PC-9 (cell line): ENCODE measurements at places on chromosomes 1 and 21.
A peak's percentile ranks its signal among the peaks of the same experiment; 100 is the strongest.

GRCh38 chr1:236809148-236809547 lies 14.1 kb downstream of the MTR start:
- no peak for DNase-seq

DNA sequence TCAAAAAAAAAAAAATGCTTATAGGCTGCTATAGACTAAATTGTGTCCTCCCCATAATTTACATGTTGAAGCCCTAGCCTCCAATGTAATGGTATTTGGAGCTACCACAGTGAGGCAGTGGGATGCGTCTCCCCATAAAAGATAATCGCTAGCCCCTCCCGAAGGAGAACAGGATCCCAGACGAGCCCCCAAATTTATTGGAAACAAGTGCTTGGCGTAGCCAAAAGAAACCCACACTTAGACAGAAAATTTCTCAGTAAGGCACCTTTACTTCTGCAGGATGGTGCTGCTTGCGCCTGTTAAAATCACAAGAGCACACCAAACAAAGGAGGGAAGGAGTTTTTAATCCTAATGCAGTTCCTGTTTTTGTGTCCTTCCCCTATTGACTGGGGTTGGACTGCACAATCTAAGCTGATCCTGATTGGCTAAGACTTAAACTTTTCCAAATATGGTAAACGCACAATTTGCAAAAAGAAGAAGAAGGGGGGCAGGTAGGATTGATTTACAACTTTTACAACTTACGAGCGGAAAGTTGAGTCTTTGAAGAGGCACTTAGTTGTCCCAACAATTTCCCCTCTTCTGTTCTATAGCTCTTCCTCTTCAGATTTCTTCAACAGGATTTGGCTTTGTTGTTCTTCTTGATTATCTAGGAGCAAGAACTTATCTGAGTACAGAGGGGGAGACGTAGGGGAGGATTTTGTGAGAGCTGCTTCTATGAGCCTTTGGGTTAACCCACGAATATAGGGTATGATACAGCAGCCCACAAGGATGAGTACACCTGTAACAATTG lies 3.0 kb upstream of the IPP start:
- DNase-seq = no peak

- no peak for DNase-seq
These were observed 56.1 kb downstream of the ATP2B4 start for GRCh38 chr1:203682473-203683383.

DNA sequence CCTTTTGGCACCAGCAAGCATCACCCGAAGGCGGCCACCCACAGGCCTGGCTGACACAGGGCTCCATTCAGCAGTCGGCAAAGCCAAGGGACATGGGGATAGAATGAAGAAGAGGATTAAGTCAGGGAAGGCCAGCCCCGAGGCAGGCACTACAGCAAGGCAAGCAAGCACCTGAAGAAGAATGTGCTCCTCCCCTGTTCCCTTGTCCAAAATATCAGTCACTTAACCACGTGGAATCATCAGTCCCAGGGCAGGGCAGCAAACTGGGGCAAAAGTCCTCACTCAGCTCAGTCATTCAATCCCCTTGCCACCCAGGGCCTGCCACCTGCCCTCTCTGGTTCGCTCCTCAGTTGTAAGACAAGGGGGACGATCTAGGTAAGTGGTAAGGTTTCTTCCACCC lies 9.3 kb downstream of the KANK4 start:
- DNase-seq = no peak

DNA sequence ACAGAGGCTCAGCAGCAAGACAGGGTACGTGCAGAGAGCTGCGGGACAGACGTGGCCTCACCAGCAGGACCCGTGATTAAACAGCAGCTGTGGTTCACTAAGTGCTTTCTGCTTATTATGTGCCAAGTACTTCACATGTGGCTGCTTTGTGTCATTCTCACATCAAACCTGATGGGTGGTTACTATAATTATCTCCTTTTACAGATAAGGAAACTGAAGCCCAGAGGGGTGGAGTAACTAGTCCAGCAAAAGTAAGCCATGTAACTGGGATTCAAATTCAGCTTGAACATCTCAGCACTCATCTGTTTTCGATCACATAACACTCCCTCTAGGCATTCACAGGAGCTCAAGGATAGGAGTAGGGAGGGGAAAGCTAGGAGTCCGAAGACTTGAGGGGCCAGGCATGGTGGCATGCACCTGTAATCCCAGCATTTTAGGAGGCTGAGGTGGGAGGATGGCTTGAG lies 50.8 kb upstream of the CLIC4 start:
- no peak for DNase-seq

DNA sequence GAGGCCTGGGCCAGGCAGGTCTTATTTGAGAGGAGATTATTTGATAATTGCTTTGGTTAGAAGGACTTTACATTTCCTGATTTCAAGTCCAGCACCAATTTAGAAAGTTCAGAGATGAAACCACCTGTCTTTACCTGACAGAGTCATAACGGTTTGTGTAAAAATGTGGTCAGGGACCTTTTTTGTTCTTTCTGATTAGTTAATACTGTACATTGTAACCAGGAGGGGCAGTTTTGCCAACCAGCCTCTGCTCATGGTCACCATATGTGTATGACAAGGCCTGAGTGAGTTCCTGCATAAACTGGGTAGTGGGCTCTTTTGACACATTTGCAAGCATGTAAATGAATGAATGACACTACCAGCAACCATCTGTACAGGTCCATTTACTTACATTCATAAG lies 55.8 kb downstream of the VANGL1 start:
- no peak for DNase-seq

DNA sequence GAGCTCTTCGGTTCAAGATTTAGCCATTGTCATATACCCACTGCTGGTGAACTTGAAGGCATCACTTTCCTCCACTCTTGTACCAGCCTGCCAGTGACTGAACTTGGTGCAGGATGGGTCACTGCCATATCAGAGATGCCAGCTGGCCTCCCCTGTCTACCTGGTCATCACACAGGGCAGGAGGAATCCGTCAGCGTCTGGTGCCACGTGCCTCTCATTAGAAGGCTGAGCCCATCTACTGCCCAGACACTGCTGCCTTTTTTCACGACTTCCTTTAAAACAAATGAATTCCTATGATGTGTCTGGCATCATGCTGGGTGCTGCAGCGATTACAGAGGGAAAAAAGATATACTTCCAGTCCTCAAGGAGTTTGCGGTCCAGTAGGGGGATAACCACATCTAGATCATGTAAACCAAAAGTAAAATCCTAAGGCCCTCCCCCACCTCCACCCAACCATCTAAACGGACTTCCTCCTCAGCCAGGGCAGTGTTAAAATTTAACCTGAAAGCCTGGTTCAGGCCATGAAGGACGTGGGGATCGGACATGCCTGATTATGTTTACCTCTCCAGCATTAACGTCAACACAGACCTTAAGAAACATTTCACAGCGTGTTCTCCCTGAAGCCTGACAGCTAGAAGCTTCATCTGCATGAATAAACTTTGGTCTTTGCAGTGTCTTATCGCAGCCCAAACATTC lies 29.2 kb upstream of the PDE9A start:
- DNase-seq = no peak

DNA sequence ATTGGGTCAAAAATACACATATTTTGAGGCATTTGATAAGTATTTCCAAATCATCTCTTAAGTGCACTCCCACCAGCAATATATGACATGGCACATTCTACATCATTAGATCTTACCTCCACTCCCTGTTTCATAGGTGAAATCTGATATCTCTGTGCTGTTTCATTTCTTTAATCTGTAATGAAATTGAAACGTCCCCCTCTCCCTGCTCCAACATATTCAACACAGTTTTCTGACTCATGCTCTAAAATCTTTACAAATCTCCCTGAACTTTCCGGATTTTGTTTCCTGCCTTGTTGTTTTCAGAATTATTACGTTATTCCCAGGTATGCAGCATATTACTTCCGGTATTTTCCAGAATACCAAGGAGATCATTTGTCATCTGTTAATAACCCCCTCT lies 66.1 kb upstream of the AKT3 start:
- DNase-seq = no peak

DNA sequence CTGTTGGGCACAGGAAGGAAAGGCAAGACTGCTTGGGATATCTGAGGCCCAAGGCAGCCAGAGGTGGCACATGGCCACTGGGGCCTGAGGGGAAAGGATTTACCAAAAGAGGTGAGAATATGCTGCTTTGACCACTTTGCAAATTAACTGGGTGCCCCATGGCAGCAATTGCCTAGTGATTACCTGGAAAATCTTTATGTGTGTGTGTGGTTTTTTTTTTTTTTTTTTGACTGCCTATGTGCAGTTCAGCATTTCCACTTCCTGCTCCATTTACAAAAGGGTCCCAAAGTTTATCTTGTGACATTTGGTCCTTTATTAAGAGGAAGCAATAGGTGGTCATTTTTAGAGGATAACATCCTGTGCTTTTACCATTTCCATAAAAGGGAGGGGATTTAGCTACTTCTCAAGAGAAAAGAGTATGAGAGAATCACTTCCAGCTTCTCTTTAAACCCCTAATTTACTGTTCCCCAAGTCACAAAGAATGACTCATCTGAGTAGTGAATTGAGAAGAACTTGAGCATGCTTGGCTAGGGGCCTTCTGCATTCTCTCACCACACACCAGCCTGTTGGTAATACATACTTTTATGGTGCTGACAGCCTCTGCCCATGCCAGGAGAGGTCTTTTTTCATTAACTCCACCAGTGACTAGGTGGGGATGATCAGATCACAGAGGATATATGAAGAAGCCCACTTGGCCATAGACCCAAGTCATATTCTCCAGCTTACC lies 52.1 kb downstream of the SYDE2 start:
- peak; percentile 10 for DNase-seq

GRCh38 chr1:29855561-29856160 lies 619.3 kb downstream of the PTPRU start:
- no peak for DNase-seq

DNA sequence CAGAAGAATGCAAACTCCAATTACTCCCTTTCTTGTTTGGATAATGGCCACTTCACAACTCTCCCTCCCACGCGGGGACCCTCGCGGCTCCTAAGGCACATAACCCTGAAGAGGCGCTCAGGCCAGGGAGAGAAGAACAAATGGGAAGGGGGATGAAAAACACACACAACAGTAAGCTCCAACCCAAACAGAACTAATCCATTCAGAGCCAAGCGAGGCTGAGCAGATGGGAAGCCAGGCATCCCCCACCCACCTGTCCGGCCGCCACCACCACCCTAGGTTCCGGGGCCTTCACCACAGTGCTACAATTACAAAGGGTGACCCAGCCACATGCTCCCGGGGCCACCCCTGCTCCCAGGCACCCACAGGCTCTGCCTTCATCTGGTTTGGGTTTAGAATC lies 101.5 kb downstream of the MRPL37 start:
- DNase-seq = no peak

GRCh38 chr21:29293495-29293894 lies 5.2 kb upstream of the BACH1 start:
- no peak for DNase-seq

GRCh38 chr1:21251773-21252471 lies 38.3 kb downstream of the ECE1 start:
- peak; percentile 70 for DNase-seq

- no peak for DNase-seq
These were observed 99.6 kb downstream of the EIF4G3 start for GRCh38 chr1:21077085-21077484.

DNA sequence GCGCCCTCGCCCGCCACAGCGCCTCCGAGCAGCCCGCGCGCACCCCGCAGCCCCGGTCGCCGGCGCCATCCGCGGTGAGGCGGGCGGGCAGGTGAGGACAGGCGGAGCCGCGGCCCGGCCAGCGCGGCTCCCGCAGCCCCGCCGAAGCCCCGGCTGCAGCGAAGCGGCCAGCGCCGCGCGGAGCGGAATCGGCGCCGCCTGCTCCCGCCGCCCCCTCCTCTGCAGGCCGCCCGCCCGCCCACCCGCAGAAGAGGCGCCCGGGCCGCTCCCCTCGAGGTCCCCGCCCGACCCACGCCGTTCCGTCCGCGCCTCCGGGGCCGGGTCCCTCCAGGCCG lies 1.3 kb downstream of the PRDM16 start:
- no peak for DNase-seq

GRCh38 chr1:224929335-224930237 lies at the start of gene DNAH14:
DNAH14 (plus strand) TSS chr1:224929675; CDS start chr1:224952703, 23,028 bp downstream.
- peak; percentile 95 for DNase-seq

GRCh38 chr1:100037927-100038659 lies 68.3 kb downstream of the SLC35A3 start:
- DNase-seq = peak; percentile 83

GRCh38 chr1:197976368-197976767 lies 59.2 kb downstream of the LHX9 start:
- DNase-seq = no peak

DNA sequence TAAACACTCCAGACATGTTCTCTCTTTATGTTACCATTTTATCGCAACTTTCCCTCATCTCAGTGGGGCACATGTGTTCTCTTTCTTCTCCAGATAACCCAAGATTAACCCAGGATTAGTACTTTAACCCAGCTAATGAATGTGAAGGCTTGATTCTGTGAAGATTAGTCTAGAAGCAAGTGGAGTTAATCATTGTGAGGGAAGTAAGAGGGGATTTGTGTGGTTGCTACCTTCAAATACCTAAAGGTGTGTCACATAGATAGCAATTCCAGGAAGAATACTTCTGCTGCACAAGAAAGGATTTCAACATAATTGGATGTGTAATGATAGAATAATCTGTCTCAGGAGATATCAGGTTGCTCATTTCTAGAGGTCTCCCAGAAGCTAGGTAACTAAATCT lies 327.1 kb downstream of the PBX1 start:
- peak; percentile 84 for DNase-seq

DNA sequence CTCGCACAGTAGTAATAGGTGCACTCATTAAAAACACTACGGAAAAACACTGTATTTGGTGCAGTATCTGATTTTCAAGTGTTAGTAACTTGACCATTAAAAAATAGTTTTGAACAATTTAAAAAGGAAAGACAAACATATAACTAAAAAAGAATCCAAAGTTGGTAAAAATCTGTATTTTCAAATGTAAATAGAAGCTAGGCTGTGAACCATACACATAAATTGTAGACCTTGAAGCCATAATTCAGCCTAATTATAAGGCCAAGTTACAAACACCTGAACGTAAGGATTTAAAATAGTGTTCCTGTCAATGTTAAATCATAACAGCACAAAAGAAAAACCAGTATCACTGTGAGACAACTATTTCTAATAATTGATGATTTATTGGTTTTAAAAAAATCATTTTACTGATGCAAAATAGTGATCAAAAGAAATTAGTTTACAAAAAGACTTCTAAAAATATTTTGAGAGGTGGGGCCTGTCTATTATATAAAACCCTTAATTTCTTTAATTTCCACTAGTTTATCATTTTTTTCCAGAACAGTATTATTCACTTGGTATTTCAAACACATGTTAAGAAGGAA lies 4.5 kb downstream of the IRF2BP2 start:
- DNase-seq = no peak

GRCh38 chr1:238779716-238780115 lies 606.7 kb upstream of the CHRM3 start:
- DNase-seq = no peak
